Stimulated activated CD4-positive, alpha-beta T cell treated with anti-CD3 and anti-CD28 coated beads, Interleukin-1b, Interleukin-23, amount 100 ng/mL, for 24 hours (primary cell): ENCODE measurements at places on chromosomes 11 and 22.

- no peak for DNase-seq
These were observed 64.8 kb upstream of the NUP160 start for GRCh38 chr11:47912843-47913437.

- no peak for DNase-seq
These were observed 108.0 kb downstream of the KCNQ1OT1 start for GRCh38 chr11:2591805-2592204.

DNA sequence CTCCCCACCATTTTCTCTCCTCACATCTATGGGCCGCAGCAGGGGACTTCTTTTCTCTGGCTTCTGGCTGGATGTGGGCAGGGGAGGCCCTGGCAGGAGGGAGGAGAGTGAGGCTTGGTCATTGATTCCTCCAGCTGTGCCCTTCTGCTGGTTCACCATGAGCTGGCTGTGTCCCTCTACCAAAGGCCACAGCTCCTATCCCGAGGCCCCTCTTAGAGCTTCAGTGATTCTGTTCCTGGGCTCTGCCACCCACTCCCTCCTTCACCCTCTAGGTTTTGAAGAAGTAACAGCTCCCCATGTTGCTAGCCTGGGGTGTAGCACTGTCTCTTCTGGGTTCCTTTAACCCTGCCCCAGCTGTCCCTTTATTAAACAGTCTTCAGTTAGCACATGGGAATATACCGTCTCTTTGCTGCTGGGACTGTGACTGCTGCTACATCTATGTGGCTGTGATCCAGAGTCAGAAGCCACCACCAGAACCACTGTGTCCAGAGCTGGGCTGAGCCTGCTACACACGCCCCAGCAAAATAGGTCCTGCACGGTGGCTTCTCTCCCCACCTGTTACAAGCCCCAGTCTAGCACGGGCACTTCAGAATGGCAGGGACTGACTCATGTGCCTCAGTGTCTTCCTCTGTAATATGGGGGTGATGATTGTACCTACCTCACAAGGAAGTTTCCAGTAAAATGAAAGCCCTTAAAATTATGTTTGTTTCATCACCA lies 578 bp upstream of the PARVG start:
- no peak for DNase-seq

- DNase-seq: no peak
These were observed 5.0 kb upstream of the LMO2 start for GRCh38 chr11:33896911-33897310.

DNA sequence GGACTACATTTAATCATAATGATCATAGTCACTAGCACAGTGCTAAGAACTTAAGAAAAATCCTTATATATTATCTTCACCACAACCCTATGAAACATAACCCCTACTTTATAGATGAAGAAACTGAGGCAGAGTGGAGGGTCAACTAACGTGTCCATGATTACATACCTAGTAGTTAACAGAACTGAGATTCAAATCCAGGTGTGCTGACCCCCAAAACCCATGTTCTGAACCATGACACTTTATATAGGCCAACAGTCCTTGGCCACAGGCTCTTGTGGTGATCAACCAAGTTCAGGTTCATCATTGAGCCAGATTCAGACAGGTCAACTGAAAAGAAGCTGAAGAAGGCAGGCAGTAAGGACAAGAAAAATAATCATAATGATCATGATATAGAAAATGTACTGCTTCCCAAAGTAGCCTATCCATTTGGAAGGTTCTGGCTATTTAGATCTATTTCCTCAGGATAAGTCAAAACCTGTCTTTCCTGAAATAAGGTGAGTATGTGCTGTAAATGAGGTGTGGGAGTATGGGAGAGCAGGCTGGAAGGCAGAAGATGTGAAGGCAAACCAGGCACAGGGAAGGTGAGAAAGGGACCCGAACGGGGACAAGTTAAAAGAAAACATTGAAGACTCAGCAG lies 39.7 kb downstream of the MAPK1 start:
- DNase-seq: no peak

DNA sequence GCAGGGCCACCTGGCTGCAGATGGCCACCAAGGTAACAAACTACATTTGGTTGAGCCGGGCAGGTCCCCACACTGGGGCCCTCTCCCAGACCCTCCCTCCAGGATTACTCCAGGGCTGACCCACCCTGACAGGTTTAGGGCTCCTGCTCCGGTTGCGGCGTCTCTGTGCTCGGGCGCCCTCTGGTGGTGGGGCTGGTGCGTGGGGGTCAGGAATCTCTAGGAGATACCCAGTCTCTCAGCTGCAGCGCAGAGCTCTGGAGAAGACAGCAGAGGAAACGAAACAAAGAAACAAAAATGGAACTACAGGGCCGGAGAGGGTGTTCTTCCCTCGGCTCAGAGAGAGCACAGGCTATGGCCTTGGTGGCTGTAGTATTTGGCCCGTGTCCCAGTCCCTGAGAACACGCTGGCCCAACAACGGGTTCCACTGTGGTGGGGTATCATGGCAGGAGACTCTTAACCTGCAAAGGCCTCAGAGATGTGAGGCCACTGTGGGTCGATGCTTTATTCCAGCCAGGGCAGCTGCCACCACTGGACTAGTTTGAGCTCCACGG lies 2.4 kb downstream of the C11orf96 start:
- DNase-seq: peak; percentile 65

DNA sequence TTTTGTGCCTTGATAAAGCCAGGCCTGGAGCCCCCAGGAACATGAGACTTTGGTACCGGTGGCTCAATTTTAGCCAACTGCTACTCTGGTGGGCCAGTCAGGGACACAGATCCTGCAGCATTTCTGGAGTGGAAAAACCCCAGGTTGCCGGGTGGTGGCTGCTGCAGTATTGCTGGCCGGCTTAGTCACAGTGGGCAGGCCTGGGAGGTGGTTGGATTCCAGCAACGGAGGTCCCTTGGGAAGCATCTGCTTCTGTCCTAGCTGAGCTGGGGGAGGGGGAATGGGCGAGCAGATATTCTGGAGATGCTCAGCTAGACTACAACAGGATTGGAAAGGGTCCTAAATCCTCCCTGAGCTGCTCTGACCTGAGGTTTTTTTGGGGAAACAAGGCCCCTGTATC lies 31.6 kb upstream of the ACCSL start:
- no peak for DNase-seq

GRCh38 chr11:125378571-125378970 lies 117.5 kb downstream of the FEZ1 start:
- DNase-seq: no peak

GRCh38 chr11:64343767-64344559 lies 4.0 kb downstream of the CCDC88B start:
- no peak for DNase-seq

DNA sequence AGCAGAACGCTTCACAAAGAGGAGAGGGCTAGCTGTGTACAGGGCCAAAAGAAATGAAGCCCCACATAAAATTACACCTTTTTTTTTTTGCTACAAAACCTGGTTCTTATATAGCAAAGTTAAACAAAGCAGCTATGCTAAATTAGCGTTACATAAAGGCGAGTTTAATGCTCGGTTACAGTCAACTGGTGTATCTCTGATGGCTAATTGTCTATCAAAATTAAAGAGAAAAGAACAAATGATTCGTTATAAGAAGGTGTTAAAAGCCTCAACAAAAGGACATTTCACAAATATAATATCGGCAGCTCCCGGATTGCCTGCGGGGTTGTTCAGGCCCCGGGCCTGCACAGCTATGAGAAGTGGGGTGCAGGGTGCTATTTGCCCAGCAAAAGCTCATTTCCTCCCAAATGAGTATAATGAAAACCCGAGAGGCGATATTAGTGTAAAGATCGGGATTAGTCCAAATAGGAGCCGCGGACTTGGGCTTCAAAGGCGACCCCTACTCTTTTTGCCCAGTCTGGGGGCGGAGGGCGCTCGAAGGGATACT lies 13.3 kb upstream of the PAX6 start:
- no peak for DNase-seq

DNA sequence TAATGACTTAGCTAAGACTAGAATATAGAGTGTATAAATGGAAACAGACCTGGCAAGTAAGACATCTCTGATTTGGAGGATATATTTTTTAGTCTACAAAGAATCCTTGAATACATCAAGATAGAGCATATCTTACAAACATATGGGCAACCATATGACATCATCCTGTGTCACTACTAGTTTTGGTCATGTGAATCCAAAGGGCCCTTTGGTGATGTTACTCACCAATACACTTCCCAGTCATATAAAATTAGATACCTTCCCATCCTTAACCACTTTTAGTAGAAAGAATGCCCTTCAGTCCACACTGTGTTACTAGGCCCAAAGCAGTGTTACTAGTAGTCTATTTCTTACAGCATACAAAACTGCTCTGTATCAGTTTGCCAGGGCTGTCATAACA lies 31.6 kb downstream of the GRIA4 start:
- DNase-seq: no peak

DNA sequence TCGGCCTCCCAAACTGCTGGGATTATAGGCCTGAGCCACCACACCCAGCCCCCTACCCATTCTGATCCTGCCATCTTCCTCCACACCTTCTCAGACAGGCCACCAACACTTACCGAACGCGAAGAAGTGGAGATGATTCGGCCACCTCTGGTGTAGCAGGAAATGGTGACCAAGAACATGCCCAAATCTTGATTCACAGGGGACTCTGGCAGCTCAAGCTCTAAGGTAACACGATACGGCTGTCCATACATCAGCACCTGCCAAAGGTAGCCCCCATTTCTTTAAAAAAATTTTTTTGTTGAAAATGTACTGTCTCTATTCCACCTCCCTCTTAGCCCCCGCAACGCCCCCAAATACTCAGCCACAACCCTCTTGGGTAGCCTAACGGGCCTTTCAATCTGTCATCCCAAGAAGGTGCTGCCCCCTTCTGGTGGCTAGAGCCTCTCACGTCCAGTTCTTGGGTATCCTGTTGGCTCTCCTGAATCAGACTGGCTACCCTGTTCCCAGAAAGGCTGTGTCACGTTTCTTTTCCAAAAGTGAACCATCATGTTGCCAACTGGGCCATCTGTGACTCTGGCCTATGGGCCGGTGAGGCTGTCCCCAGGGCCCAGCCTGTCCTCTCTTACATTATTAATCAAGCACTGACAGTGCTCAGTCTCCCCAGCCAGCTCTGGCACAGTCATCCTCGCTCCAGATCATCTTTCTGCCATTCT lies 5.3 kb upstream of the LRRN4CL start:
- DNase-seq: no peak

DNA sequence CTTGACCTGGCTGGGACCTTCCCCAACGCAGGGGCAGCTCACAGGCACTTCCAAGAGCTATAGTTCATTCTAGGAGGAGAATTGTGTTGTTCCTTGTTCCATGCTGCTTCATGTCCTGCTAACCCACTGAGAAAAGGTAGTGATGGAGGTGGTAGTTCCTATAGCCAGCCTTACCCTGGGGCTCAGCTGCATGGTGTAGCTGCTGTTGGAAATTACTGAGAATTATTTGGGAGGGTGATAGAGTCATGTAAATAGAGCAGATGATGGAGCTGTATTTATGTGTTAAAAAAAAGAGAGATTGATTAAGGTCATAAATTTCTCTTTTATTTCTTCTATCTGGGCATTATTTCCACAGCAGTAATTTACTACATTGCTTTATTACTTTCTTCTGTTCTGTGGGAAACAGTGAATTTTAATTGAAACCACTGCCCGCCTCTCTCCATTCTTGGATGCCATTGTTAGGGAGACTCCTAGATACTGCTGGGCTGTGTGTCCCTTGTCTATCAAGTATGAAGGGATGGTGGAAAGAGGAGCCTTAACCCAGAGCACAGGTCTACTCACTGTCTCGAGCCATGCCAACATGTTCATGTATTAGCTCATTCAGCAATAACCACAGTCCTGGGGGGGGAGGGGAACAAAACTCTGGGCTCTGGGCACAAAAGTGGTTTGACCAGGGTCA lies 309.2 kb downstream of the FAT3 start:
- no peak for DNase-seq

- DNase-seq: no peak
These were observed 20.6 kb upstream of the SCGB1D1 start for GRCh38 chr11:62169448-62169847.

- no peak for DNase-seq
These were observed 20.3 kb upstream of the TENM4 start for GRCh38 chr11:79461144-79461543.

- DNase-seq: peak; percentile 33
These were observed 1.8 kb downstream of the ADSL start for GRCh38 chr22:40348025-40348658.

DNA sequence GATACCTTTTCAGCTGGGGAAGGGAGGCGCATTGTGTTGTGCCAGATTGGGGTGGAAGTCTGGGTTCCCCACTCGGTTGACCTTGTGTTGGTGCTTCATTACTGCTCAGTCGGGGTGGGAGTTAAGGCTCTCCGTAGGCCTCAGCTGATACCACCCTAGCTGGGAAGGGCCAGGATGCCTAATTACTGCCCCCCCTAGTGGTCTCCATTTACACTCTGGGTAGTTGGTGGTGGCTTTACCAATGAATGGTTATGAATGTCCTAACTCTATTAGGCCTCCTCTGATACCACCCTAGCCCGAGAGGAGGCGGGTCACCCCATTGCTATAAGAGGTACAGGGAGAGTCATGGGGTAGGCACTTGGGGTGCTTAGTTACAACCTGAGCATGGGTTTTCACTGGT lies 27.5 kb upstream of the HIKESHI start:
- DNase-seq: no peak

GRCh38 chr11:126720539-126721235 lies 279.9 kb downstream of the KIRREL3 start:
- no peak for DNase-seq
